ENCODE measurements at places on chromosomes 2 and 18.

DNA sequence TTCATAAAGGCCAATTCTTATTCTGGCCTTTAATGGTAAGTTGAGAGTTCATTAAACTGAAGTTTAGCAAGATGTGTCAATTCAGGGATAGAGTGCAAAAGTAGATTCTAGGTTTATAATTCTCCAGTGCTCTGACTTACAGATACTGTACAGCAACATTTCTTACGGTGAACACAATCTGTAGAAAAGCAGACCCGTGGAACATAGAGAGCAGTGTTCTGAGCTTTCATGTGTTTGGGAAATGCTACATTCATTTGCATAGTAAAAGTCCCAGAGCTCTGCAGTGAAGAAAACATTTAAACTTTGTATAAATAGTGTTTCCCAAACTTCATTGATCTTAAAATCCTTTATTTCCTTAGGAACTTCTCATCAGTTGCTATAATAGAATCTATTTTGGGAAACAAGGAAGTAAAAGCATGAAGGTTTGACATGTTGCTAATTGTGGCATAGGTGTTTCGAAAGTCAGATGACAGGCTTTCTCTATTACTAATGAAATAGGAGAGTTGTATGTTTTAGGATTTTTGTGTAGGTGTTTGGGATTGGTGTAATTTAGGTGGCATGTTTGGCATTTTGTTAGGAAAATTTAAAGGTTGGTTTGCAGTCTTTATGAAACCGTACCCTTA is 138.2 kb downstream of the ASXL3 start:
- DNase-seq, result no peak

DNA sequence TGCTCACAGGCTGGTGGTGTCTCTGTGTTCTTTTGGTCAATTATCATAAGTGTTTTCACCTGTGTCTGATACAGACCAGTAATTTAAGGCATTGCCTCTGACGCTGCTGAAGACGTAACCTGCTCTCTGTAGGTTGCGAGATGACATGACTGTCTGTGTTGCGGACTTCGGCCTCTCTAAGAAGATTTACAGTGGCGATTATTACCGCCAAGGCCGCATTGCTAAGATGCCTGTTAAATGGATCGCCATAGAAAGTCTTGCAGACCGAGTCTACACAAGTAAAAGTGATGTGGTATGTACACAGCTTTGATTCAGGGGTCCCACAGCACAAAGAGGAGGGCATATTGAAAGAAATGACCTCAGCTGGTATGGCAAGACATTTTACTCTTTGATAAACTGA is 33.8 kb upstream of the TMEM87B start:
- DNase-seq, result no peak

GRCh38 chr2:16589465-16589864 is 76.2 kb downstream of the CYRIA start:
- no peak for DNase-seq

- peak; percentile 92 for DNase-seq
Measured at GRCh38 chr2:112881217-112881985, 29.6 kb upstream of the IL37 start.

DNA sequence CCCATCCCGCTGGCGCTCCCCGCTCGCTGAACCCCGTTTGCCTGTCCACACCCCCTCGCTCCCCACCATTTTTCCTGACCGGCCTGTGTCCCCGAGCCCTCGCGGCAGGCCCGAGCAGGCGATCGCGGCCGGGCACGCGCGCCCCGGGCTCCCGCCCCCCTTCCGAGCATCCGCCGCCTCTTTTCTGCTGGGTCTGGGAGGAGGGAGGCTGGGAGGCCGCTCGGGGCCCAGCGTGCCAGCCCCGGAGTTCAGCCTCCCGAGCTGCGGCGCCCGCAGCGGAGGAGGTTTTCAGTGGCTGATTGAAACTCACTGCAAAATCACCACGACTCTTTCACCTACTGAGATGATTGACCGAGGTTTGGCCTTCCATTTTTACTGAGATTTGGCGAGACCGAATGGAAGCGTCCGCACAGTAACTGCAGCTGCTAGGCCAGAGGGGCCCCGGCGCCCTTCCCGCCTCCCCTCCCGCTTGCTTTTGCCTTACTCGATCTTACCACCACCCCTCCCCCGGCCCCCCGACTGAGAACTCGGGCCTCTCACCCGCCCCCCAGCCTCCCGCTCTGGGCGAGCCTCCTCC is 4.8 kb downstream of the SOX11 start:
- peak; percentile 81 for DNase-seq

DNA sequence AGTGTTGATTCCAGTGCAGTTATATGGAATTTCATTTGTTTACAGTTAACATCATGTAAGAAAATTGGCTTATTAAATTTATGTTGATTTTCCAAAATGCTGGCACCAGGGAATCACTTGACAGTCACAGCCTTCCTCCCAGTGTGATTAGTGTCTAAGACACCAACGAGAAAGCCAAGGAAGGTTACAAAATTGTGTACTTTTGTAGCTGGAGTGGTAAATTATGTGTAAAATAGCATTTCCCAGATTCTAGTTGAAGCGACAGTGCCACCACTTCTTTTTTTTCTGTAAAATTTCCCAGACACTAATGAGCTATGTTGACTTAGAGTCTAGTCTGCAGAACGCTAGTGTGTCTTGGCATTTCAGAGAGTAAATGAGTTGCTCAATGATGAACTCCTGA is 101.3 kb downstream of the NCK2 start:
- DNase-seq, result no peak

DNA sequence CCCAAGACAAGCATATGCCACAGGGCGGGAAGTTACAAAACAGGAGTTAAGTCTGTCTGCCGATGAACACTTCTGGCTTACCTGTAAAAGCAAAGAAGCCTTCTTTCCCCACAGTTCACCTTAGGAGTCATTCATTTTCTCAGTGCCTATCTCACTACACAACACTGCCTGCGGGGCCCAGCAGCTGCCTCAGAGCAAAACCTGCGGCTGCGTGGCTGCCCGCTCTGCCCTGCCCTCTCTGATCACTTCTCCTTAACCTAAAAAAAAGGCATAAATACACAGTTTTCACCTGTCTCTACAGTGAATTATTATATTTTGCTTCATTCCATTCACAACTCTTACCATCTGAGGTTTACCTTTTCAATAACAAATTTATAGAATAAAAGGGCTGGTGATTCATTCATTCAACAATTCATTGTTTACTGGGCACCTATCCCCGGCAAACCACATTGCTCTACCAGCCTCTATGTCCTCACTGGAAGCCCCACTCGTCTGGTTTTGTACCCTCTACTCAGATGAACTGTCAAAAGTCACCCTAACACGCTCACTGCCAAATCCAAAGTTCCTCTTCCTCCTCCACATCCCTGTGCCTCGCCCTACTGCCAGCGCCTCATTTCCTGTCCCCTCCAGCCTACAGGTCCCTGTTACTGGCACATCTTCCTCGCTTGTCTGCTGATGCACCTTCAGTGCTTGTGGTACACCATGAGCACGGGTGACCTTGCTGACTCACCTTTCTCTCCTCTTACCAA is 31.4 kb downstream of the AFG3L2 start:
- DNase-seq, result no peak

GRCh38 chr2:55901322-55901721 is 22.3 kb downstream of the EFEMP1 start:
- DNase-seq, result no peak

- no peak for DNase-seq
Measured at GRCh38 chr2:64666810-64667438, 13.2 kb upstream of the SERTAD2 start.

DNA sequence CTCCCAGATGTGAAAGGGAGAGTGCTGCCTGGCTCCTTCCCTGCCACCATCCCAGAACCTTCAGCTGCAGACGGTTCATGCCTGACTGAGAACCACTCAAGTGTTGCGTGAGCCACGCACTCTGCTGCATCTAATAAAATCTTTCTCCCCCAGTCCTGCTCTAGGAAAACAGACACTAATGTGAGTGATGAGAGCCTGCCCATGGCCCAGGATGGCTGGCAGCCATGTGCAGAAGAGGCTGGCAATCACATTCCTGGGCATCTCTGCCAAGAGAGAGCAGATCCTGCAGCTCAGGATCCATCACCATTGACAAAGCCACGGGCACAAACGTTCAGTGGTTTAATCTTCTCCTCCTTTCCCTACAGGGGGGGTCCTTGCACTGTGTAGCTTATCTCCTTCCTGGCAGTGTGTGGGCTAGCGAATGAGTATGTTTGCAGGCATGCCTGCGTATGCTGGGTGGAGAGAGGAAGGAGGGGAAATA is 477.5 kb downstream of the SLC4A3 start:
- peak; percentile 87 for DNase-seq

DNA sequence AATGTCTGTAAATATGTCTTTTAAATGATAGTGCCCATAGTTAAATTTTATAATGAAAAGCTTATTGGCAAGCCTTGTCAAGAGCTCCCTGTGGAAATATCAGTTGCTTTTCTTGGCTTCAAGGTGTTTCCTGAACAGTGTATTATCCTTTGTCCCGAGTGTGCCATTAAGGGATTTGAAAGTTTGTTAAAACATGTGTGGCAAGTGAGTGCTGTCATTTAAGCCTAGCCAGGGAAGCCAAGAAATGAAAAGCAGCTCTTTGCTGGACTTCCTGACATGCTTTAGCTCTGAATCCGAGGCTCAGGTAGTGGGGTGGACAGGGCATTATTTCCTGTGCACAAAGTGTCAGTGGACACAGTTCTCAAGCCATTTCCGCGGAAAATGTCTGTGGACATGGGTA is 111.5 kb downstream of the DIS3L2 start:
- DNase-seq, result no peak

DNA sequence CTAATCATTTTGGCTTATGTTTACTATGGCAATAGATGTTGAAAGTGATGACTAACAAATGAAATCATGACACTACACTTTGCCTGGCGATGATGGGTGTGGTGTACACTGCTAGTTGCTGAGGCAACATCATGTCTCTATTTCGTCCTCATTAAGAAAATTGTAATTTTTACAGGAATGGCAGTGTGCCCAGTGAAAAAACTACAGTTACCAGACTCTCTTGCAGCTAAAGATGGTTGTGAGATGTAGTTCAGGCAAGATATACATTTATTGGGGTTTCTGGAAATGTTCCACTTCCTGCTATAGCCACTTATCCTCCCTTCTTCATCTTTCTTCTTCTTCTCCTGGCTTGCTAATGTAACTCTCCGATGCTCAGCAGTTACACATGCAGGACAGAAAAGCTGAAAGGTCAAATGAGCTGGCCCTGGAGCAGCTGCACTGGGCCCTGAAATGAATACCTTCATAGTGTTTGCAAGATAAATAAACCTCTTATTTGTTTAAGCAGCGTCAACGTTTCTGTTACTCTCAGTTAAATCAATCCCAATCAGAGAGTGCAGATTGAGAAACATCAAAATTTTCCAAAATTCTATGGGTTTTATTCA is 46.0 kb downstream of the SOCS6 start:
- DNase-seq, result no peak

GRCh38 chr2:66929632-66930338 is 467.3 kb upstream of the ETAA1 start:
- DNase-seq, result no peak

GRCh38 chr18:46333431-46334135 is 229.4 kb downstream of the HAUS1 start:
- DNase-seq, result no peak

DNA sequence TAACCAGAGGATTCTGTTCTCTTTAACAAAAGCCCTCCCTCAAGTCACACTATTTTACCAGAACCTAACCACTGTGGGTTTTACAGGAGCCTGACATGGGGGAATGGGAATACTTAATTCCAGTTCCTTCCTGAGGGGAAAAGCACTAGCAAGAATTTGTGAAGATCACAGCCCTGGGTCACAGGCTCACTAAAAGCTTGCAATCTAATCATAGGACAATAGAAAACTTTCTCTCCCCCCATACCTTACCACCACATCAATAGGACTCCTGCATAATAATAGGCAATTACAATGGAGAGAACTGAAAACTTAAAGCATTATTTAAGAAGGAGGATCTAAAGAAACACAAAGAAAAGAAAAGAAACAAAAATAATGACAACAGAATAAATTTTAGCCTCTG is 225.8 kb upstream of the ZNF804A start:
- DNase-seq, result no peak

Measured in osteoblast (primary cell).